Gastrocnemius medialis (tissue), 4 donors: ENCODE measurements at places on chromosomes 13 and 19. TPM values are rescaled to one million over a fixed set of nuclear protein-coding genes. Genes with fewer than 3 reads are reported as not detected.

GRCh38 chr13:78193846-78194245 is 275.2 kb upstream of the EDNRB start:
- no peaks in the 10 kb centered on the region for H3K4me1 ChIP-seq
- no peaks in the 10 kb centered on the region for H3K27me3 ChIP-seq
- no peak overlapping the region for H3K4me3 ChIP-seq
- no peak overlapping the region for H3K27ac ChIP-seq

- no peaks in the 10 kb centered on the region for H3K4me1 ChIP-seq
- no peak for DNase-seq
- H3K4me3 ChIP-seq, result no peak overlapping the region
- no peaks in the 10 kb centered on the region for H3K36me3 ChIP-seq
These were observed 11.1 kb upstream of the ATP12A start for GRCh38 chr13:24668955-24669582.

DNA sequence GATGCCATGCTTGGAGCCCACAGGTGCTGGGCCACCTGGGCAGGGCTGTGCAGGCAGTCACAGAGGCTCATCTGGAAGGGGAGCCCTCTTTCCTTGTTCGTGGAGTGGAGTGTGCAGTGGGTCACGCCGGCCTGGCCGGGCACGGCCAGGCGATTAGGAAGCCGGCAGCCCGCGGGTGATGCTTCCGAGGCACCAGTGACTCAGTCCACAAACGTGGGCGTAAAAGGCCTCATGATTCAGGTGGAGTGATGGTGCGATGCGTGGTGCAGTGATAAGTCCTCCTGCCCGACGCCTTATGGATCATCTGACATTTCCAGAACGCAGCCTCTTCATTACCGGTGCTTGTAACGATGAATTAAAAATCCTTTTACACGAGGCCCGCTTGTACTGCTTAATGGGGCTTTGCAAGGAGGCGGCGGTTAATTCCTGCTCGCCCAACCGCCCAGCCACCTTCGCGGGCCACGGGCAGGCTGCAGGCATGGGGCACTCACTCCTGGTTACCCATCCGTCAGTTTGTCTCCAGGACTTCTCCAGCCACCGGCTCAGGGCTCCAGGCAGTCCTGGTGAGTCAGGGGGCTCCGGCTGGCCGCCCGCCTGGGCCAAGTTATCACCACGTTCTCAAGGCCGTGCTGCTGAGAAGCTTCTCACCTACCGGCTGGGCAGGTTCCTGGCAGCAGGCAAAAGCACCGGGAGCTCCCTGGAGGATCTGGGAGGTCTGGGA is 172.4 kb downstream of the KDM4B start:
- H3K4me1 ChIP-seq, result no peaks in the 10 kb centered on the region
- no peak overlapping the region for H3K4me3 ChIP-seq
- no peak for DNase-seq
- H3K27ac ChIP-seq, result no peak overlapping the region

GRCh38 chr13:60922576-60923231 is 492.9 kb downstream of the PCDH20 start:
- H3K27me3 ChIP-seq, result no peaks in the 10 kb centered on the region
- H3K27ac ChIP-seq, result no peak overlapping the region
- no peaks in the 10 kb centered on the region for H3K36me3 ChIP-seq
- H3K4me1 ChIP-seq, result no peaks in the 10 kb centered on the region
- no peak overlapping the region for H3K4me3 ChIP-seq
- DNase-seq, result no peak

DNA sequence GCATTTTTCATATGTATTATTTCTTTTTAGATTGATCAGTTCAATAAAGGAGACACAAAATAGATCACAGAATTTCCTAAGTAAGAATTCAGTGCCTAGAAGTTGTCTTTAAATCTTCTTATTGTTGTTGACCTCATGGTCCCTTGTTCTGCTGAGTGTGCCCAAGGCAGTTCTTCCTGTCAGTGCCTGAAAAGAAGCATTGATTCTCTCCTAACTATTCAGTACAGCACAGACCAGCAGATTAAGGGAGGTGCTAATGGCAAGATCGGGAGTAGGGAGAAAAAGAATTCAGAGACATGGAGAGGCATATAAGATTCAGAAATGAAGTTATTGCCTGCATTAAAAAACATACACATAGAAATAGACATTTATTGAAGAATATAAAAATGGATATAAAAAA is 180.5 kb upstream of the PCDH9 start:
- H3K4me1 ChIP-seq, result no peaks in the 10 kb centered on the region
- H3K4me3 ChIP-seq, result no peak overlapping the region
- no peak overlapping the region for H3K27ac ChIP-seq
- no peaks in the 10 kb centered on the region for H3K27me3 ChIP-seq
- no peak for DNase-seq

- no peaks in the 10 kb centered on the region for H3K27me3 ChIP-seq
- no peaks in the 10 kb centered on the region for H3K4me1 ChIP-seq
- no peaks in the 10 kb centered on the region for H3K36me3 ChIP-seq
- H3K27ac ChIP-seq, result no peak overlapping the region
These were observed 337.6 kb downstream of the SLITRK6 start for GRCh38 chr13:85461621-85462020.

DNA sequence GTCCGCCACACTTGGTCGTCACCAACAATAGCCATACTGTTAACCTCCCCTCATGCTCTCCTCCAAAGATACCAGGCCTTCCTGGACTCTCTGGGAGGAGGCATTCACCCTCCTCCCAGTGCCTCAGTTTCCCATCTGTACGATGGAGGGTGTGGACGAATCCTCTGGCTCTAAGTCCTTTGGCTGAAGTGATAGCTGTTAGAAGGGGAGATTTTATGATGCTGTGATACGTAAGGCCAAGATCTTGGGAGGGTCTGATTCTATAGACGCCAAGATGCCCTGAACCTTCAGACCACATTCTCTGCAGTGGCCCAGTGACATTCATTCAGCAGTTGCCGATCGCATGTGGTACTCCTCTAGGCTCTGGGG is 14.8 kb upstream of the NOP53 start:
- no peaks in the 10 kb centered on the region for H3K27me3 ChIP-seq
- no peak overlapping the region for H3K4me3 ChIP-seq
- peak overlapping the region; percentile 52 for H3K27ac ChIP-seq
- no peaks in the 10 kb centered on the region for H3K36me3 ChIP-seq

GRCh38 chr13:110445183-110445582 is 116.3 kb downstream of the RAB20 start:
- H3K4me1 ChIP-seq, result no peaks in the 10 kb centered on the region
- H3K4me3 ChIP-seq, result no peak overlapping the region
- DNase-seq, result no peak
- H3K27ac ChIP-seq, result no peak overlapping the region

DNA sequence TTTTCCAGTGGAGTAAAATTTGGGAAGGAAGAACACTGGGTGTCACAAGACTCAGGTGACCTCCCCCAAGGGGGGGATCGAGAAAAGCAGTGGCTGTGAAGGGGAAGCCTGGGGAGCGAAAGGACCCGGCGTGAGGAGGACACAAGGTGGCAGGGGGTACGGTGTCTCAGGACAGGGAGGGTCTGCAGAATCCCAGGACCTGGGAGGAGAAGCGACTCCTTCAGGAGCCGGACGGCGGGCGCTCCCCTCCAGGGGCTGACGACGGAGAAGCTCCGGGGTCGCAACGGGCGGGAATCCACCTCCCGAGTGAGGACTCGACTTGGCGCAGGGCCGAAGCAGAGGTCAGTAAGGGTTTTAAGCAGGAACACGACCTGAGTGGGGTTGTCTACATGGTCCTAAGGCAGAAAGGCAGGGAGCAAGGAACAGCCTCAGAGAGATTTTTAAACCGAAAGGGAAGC is 529 bp downstream of the ZNF836 start:
- peaks cover 21% of the 10 kb centered on the region for H3K36me3 ChIP-seq
- peak overlapping the region; percentile 83 for H3K4me3 ChIP-seq
- DNase-seq, result no peak
- peak overlapping the region; percentile 78 for H3K27ac ChIP-seq
- H3K4me1 ChIP-seq, result peaks cover 7% of the 10 kb centered on the region

The TSHZ3 gene
- total RNA-seq, result 1.6 TPM

The ZNF625 gene
- 0.22 TPM for total RNA-seq
